ENCODE measurements at places on chromosomes 4 and X.

DNA sequence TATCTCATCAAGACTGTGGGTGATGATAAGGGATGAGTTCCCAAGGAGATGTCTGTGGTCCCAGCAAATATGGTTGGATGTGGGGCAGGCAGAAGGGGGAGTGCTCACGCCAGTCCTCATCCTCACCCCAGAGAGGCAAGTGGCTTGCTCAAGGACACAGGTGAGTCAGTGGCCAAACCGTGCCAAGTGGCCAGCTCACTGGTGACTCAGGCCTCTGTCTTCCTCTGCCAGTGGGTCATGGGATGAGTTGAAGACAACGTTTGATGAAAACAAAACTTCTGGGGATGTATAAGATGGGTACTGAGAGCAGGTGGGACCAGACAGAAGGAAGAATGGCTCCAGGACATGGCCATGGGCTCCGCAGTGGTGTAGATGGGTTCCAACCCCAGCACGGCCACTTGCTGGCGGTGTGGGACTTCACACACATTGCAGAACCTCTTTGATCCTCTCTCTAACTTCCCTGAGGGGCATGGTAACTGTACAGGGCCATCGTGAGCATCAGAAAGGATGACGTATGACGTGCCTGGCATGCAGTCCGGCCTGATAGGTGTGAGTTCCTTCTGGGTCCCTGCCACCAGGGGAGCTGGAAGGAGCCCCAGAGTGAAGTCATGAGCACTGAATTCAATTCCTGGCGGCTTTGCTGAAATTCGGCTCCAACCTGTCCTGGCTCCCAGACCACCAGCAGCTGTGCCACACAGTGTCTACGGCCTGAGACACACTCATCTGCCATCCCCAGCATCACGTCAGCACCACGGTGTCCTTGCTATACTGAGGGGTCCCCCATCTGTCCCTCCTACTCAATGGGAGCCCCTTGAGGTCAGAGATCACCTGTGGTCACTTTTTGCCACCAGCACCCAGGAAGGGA is 41.3 kb upstream of the GPR78 start:
- no peak for DNase-seq

GRCh38 chr4:8292478-8293107 is 23.0 kb downstream of the HTRA3 start:
- DNase-seq, result no peak

GRCh38 chr4:38587106-38587505 is 76.9 kb upstream of the KLF3 start:
- DNase-seq, result no peak

DNA sequence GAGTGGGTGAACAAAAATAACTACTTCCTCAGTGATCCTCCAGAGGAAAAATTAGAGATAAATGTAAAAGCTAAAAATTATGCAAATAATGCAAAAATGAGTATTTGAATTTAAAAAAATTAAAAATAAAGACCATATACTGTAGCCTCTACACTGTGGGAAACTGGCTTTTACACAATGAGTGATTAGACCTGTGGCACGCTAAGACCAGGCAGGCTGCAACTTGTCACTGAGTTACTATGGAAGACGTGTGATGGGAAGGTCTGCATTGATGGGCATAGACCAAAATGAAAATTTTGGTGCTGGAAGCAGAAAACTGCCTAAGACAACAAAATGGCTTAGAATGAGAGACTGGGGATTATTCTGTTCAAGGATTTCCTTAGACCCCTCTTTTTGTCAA is 30.2 kb downstream of the BTC start:
- no peak for DNase-seq

DNA sequence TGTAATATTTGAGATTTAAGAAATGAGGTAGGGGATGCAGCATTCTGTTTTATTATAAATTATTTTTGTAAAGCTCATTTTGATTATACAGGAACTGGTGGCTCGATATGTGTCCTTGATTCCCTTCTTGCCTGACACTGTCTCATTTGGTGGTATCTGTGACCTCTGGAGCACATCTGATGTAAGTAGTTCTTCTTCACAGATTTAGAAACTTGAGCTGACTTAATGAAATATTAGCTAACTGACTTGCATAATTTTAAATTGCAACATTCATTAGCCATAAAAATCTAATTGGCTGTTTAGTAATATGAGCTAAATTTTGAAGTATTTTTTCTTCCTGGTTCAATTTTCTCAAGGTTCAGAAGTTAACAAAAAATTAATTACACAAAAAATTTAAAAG is 69.1 kb downstream of the FBXL5 start:
- DNase-seq, result no peak

GRCh38 chr4:55637272-55637820 is 1.2 kb upstream of the NMU start:
- DNase-seq, result no peak

GRCh38 chr4:169604131-169604900 is 8.1 kb downstream of the NEK1 start:
- no peak for DNase-seq

- no peak for DNase-seq
Observed at GRCh38 chrX:129908636-129909035, 2.7 kb downstream of the UTP14A start.

DNA sequence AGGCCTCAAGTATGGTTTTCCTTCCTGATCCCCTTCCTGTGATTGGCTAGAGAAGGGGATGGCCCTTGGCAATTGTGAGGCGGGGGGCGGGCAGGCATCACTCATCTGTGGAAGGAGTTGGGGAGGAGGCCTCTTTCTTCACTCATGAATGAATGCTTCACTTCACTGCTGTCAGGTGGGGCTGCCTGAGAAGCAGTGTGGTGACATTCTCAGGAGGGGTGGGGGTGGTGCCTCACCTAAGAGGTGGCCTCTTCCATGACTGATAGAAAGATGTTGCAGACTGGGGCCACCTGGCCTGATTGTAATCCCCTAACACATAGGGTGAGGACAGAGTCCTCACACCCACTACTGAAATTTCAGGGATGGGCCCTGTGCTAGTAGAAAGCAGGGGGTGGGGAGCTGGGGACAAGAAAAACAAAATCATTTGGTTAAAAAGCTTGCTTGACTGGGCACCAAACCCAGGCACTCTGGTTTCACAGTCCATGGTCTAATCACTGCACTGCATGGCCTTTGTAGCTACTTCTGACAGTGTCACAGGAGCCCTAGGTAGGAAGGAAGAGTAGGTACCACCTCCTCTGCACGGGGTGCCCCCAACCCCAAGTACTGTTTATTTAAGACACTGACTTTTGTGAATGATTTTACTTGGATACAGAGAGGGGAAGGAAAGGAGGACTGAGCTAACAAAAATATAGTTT is 5.6 kb upstream of the HOPX start:
- no peak for DNase-seq

DNA sequence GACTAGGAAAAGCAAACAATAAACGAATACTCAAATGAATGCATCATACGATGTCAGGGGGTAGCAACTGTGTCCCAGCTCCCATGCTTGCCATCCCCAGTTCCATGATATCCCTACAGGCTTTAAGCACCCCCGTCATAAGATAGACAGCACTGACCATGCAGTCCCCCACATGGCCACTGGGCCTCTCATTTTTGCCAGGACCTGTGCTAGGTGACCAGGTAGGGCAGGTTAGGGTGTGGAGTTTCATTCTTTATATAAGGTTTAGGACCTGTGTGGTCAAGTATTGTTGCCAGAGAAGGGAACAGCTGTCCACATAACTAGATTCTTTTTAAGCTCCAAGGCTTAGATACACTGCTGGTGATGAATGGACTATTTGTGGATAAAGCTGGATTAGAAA is 9.7 kb downstream of the PPEF2 start:
- DNase-seq, result no peak

- no peak for DNase-seq
Observed at GRCh38 chr4:124167602-124168001, 544.9 kb downstream of the ANKRD50 start.

- no peak for DNase-seq
Observed at GRCh38 chr4:15479089-15479912, 9.6 kb downstream of the CC2D2A start.

DNA sequence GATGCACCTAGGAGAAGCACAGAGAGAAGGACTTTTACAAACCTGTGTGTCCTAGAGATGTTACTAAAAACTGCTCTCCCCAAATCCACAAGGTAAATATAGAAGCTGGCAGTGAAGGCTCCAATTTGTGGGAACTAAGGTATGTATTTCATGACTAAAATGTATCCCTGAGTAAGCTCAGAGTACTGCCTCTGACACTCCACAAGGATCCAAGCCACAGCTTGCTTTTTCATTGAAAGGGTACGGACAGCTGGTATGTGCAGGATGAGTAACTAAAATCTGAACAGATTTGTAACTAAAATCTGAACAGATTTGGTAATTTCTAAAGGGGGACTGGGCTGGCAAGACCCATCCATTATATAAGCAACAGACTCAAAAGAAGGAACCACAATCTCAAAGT is 187.6 kb downstream of the DCLK2 start:
- DNase-seq, result no peak

GRCh38 chr4:122658818-122659295 is 38.0 kb upstream of the IL21 start:
- DNase-seq, result no peak

DNA sequence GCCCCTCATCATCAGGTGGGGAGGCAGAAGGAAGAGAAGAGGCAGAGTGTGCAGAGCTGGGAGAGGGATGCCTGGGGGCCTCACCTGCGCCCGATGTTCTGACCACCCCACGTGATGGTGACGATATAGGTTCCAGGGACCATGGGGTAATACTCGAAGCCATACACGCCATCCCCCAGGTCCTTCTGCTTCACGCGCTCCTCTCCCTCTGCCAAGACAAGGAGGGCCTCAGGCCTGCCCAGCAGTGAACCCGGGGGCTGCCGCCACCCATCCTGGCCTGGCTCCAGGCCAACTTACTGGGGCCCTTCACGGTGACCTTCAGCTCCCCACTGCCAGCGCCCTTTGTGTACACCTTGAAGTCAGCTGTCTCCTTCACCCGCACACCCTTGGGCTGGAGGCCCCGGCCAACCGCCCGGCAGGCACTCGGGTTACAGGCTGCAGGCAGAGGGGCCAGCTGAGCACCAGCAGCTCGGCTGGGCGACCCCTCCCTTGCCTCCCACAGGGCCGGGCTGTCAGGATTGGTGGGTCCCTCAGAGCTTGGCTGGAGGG is 9.3 kb downstream of the FLNA start:
- DNase-seq, result no peak

DNA sequence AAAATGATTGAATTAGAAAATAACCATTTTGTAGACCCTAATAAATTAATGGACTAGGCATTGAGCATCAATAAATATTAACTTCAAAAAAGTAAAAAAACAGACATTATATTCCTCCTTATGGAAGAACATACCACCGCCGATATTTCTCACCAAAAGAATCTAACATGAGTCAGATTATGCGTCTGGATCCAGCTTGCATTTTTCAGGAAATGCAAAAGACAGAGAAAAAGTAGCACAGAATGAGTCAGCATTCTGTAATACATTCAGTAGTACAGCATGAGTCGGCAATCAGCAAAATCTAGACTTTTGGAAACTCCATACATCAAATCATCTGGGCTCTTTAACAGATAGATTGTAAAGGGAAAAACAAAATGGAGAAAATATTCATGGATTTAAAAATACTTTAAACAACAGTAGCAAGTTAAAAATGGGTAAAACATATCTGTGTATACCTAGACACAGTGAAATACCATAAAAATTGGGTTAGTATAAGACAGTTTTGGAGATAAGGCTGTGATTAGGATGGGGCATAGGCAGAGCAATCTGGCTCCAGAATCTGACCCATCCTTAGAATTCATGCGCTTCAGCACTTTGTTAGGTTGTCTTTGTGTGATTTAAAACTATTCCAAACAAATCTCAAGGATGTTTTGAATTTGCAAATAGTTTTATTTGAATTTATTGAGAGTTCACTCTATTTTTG is 633.0 kb upstream of the FAM241A start:
- DNase-seq, result no peak

DNA sequence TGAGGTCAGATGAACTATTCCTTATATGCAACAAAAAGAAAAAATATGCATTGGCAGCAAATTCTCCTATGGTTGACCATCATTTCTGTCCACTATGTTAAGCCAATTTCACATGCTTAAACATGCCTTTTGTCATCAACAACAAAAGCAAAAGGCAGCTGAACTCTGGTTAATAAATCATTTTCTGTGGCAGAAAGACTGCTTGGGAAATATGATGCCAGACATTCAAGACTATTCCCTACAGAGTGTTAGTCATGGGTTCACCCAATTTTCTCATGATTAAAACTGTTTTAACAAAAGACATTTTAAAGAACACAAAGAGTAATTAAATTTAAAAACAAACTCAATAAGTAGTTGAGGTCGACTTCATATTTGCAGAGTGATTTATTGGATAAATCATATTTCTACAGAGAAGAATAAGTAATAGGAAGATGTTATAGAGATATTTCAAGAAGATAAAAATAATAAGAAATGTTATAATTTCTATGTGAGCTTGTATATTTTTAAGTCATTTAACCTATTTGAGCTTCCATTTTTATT is 890.6 kb downstream of the STPG2 start:
- DNase-seq, result no peak

- DNase-seq, result no peak
Observed at GRCh38 chrX:85922821-85923220, 124.5 kb downstream of the CHM start.

DNA sequence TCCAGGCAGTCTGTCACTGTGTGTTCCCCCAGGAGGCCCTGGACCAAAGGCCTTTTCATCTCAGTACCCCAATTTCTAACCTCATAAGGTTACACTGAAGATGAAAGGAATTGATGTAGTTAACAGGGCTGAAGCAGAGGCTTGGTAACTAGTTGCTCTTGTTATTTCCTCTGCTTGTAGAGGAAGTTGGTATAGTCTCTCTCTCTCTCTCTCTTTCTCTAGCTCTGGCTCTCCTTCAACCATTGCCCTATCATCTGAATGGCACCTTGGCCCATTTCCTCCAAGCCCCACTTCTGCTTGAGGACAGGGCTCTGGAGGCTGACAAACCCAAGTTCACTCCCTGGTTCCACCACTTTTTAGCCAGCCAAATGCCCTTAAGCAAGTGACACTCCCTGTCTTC is 96.1 kb downstream of the MAMLD1 start:
- no peak for DNase-seq

- DNase-seq, result no peak
Observed at GRCh38 chr4:121213940-121214339, 49.8 kb upstream of the TNIP3 start.

DNA sequence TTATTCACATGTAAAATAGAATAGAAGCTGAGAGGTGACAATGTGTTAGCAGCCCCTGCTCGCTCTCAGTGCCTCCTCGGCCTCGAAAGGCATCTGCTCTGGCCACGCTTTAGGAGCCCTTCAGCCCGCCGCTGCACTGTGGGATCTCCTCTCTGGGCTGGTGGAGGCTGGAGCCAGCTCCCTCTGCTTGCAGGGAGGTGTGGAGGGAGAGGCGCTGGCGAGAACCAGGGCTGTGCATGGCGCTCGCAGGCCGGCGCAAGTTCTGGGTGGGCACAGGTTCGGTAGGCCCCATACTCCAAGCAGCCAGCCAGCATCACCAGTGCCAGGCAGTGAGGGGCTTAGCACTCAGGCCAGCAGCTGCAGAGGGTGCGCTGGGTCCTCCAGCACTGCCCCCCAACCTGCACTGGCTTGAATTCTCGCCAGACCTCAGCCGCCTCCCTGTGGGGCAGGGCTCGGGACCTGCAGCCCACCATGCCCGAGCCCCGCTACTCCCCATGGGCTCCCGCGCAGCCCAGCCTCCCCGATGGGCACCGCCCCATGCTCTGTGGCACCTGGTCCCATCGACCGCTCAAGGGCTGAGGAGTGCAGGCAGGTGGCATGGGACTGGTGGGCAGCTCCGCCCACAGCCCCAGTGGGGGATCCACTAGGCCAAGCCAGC is 1346.7 kb upstream of the IGFBP7 start:
- DNase-seq, result no peak

GRCh38 chr4:105637408-105638176 is 70.9 kb downstream of the INTS12 start:
- DNase-seq, result no peak

- DNase-seq, result no peak
Observed at GRCh38 chr4:148141501-148141900, 300.7 kb downstream of the NR3C2 start.

GRCh38 chrX:103704863-103705262 is 5.8 kb upstream of the TMEM31 start:
- DNase-seq, result no peak

All from stimulated activated CD4-positive, alpha-beta T cell treated with anti-CD3 and anti-CD28 coated beads, TNF-alpha, amount 100 ng/mL, for 4 hours (primary cell).